ENCODE measurements at places on chromosomes 11 and 22.

GRCh38 chr22:39275814-39276439 lies 31.1 kb upstream of the PDGFB start:
- no peak for DNase-seq

GRCh38 chr22:20033045-20033706 lies 12.3 kb downstream of the TANGO2 start:
- DNase-seq, result no peak

DNA sequence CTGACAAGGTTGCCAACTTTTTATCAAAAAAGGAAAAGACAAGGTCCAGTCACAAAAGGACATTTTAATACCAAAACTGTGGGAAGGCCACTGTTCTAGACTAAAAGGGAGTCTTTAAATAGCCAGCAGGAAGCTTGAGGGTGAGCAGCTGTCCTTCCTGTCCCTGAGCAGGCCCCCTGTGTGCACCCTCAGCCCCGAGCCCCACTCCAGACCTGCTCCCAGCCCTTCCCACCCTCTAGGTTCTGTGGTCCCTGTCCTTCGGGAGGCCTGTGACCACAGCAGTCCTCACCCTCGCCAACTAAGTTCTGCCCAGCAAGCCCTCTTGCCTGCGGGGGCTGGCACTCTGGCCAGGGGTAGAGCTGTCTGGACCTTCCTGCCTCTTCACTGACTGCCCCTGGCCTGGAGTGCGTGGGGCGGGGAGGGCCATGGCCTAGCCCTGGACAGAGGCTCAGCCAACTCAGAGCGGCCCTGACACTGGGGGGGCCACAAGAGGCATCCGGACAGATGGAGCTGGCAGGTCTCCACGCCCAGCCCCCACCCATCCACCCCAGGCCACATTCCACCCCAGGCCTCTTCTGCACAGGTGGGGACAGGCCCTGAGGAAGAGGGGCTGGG lies 1.6 kb upstream of the PLXNB2 start:
- no peak for DNase-seq

GRCh38 chr11:10305964-10306918 lies 1.4 kb downstream of the ADM start:
- DNase-seq, result no peak

DNA sequence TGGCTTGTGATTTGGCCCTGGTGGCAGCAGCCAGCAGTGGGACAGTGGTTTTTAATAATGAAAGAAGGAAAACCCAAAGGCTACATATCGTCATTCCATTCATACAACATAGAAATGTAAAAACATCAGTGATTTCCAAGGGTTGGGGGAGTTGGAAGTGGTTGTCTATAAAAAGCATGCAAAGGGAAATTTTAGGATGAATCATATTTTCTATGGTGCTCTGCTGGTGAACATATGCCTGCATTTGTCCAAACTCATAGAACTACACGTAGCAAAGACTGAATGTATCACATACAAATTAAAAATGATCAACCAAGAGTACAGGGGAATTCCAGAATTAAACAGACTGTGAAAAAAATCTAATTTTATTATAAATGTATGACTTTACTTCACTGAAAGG lies 11.1 kb downstream of the OR5B3 start:
- no peak for DNase-seq

GRCh38 chr11:87110443-87111131 lies 72.9 kb downstream of the TMEM135 start:
- DNase-seq, result no peak

GRCh38 chr11:50075856-50076255 lies 43.2 kb downstream of the OR4C45 start:
- DNase-seq, result no peak

GRCh38 chr11:68012843-68013610 lies 2.9 kb downstream of the ALDH3B1 start:
- no peak for DNase-seq

DNA sequence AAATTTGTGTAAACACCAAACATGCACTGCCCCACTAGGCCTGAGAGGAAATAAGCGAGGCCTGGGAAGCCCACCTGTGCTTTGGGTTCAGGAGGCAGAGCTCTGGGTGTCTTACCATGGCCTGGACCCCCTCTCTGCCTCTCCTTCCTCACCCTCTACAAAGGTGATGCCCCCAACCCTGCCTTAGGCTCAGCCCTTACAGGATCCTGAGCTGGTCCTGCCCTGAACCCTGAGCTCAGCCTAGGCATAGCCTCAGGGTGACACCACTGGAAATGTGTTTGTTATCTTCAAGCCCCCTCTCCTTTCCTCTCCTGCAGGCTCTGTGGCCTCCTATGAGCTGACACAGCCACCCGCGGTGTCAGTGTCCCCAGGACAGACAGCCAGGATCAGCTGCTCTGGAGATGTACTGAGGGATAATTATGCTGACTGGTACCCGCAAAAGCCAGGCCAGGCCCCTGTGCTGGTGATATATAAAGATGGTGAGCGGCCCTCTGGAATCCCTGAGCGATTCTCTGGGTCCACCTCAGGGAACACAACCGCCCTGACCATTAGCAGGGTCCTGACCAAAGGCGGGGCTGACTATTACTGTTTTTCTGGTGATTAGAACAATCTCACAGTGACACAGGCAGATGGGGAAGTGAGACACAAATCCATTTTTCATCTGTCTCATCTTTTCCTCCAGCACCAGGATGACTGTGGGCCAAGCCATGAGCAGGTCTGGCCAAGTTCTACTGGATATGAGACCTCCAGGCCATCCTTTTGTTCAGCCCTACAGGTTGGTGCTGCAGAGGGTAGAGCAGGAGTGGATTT lies 117.8 kb downstream of the GGTLC2 start:
- no peak for DNase-seq

DNA sequence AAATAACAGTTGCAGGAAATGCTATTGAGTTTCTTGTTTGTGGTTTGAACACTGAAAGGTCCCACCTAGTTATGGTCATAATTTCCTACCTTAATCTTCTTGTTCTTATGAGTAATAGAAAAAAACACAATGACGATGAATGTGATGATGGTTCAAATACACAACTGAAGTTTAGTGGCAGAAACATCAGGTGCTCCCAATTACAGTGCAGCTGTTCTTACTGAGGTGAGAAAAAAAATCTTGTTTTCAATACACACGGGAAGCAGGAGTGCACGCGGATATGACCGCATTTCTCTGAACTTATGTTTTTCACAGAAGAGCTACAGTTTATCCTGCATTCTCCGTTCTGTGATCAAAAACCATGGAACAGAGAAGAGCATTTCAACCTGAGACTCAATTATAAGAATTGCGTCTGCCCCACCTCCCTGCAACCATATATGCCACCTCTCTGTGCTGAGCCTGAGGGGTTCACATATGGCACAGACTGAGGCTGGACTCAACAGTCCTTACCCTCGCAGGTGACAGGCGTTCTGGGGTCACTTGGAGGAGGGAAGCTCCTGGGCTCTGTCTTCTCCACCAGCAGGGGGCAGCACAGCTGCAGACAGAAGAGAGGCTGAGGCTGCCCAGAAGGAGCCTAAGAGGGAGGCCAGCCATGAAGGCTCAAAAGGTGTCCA lies 99.7 kb upstream of the IGLL5 start:
- no peak for DNase-seq

DNA sequence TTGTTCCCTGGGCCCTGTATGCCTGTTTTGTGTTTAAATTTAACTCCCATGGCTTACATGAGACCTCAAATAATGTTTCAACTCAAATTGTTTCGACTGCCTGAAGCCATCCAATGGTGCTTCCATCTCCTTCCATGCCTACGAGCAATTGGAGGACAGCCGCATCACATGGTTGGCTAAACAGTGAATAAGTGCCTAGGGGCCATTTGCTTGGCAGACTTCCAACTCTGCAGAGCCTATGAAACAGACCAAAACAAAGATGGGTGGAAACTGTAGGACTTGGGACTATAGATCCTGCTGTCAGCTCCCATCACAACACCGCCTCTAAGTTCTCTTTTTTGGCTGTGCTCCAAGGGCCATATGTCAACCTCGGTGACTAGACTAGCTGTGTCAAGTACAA lies 84.1 kb downstream of the PARVA start:
- no peak for DNase-seq

DNA sequence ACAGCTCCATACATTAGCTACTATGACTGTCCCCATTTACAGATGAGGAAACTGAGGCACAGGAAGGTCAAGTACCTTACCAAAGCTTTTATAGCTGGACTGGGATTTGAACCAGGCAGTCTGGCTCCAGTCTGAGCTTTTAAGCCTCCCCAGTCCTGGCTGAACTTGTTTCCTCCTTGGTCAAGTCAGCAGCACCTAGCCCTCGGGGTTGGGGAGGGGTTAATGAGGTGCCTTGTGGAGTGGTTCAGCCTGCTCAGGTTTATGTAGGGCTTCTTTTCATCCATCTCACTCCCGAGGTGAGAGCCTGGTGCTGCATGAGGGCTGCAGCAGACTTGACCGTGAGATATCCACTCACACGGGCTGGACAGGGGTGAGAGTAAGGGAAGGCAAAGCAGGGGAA lies 36.7 kb upstream of the GCAT start:
- no peak for DNase-seq

DNA sequence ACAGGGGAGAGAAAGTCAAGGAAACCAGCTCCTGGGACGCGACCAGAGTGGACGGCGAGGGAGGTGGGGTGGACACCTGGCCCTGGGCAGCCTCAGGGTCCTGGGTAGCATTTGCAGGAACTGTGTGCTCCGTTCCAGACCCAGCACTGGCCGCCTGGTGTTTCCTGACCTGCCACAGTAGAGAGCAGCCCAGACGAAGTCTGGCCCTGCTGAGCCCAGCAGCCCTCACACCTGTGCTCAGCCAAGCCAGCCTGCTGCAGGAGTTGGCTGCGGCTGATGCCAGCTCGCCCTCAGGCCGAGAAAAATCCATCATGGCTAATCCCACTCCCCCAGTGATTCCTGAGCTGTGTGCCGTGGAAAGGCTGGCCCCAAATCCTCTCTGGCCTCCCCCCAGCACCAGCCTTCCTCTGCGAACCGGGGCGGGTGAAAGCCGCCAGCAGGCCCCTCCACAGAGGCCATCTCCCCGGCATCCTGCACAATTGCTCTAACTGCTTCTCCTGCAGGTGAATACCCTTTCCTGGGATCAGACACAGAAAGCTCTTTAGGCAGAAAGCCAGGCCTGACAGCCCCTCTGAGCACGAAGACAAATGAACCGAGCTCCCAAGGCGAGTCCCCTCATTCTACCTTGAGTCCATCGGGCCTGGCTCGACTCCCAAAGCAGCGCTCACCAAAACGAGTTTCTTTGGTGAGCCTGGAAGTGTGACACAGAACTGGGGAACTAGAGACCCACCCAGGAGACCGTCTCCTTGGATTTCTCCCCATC lies 88.6 kb downstream of the RTL6 start:
- DNase-seq, result no peak

DNA sequence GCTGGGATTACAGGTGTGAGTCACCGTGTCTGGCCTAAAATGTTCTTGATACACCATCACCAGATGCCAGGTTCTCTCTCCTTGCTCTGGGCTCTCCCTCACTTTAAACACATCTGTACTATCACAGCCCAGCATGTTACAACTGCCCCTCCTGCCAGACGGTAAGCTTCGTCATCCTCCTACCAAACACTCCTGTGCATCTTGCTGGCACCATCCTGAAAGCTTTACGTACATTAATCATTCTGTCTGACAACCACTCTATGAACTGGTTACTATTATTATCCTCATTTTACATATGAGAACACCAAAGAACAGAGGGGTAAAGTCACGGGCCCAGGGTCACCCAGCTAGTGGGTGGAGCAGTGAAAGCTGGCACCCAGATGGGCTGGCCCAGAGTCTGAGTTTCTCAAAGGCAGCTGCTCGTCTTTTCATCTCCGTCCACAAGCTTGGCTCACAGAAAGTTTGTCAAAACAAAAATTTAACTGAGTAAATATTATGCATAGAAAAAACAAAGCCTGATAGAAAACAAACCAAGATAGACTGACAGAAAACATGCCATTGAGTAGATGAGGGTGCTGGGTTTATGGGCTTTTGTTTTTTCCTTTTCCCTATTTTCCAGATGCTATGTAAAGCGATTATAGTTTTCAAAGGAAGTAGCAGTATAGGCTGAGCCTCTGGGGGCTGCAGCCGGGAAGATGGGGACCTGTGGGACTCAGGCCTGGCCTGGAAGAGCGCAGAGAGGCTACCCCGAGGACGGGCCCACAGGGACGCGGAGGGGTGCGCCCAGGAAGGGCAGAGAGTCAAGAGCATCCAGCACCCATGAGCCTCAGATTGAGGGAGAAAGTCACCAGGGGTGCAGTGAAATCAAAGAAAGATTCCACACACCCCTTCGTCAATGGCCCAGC lies 9.5 kb downstream of the PLA2G6 start:
- DNase-seq, result no peak

- no peak for DNase-seq
These were observed 28.6 kb upstream of the ATXN10 start for GRCh38 chr22:45642986-45643385.

- no peak for DNase-seq
These were observed 8.5 kb upstream of the SCN2B start for GRCh38 chr11:118184784-118185579.

- DNase-seq, result no peak
These were observed 324.8 kb downstream of the MN1 start for GRCh38 chr22:27476729-27477128.

- DNase-seq, result no peak
These were observed 22.1 kb upstream of the PSMA1 start for GRCh38 chr11:14542324-14542723.

GRCh38 chr11:255176-255575 lies 18.4 kb downstream of the PSMD13 start:
- no peak for DNase-seq

DNA sequence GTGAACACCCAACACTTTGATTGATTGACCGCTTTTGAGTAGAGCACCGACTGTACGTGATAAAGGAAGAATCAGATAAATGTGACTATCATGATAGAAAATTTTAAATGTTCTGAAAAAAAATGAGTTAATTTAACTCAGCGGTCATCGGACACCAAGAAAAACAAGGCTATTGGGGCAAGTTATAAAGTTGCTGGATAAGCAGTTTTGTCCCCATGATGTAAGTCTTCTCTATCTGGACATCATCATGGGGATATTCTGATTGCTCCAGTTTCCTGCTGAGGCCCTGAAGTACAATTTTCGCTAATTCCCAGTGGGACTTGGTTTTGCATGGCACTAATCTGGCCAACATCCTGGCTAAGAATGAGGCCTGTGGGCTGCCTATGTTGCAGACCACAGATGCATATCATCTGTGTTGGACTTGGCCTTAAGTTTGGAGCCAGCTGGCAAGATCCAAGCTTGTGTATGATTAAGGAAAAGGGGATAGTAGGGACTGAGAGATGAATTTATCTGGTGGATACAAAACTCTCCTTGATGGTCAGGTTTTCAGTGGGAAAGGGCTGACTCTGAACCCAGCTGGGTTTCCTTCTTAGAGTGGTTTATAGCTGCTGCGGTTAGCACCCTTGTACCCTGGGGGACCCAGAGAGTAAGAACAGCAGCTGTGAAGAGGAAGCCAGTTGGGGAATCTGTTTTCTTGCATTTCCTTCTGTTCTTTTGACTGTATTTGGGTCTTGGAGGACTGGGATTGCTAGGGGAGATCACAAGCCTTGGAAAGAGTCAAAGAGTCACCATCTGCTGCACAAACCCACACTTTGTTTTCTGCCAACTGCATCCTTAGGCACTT lies 118.3 kb downstream of the SEZ6L start:
- no peak for DNase-seq

- DNase-seq, result no peak
These were observed 233.3 kb downstream of the CTTN start for GRCh38 chr11:70631624-70632047.

GRCh38 chr11:4697585-4697984 lies at the start of gene OR51E2:
Gene OR51E2 (minus strand): TSS chr11:4697853. CDS start chr11:4682711, 15,142 bp downstream.
- no peak for DNase-seq

- DNase-seq, result no peak
These were observed 115.8 kb upstream of the ASPHD2 start for GRCh38 chr22:26313291-26313690.

GRCh38 chr11:133901999-133902398 lies 54.8 kb downstream of the IGSF9B start:
- no peak for DNase-seq

- no peak for DNase-seq
These were observed 5.7 kb downstream of the PATE2 start for GRCh38 chr11:125772834-125773505.
